GM23248 (cell line): ENCODE measurements at places on chromosomes 2 and 18. TPM values are rescaled to one million over a fixed set of nuclear protein-coding genes. Genes with fewer than 3 reads are reported as not detected.
A peak's percentile ranks its signal among the peaks of the same experiment; 100 is the strongest.

- DNase-seq, result peak; percentile 60
Measured at GRCh38 chr2:199409759-199410529, 47.8 kb downstream of the SATB2 start.

GRCh38 chr2:64311948-64312621 lies 141.9 kb upstream of the LGALSL start:
- DNase-seq, result peak; percentile 97

DNA sequence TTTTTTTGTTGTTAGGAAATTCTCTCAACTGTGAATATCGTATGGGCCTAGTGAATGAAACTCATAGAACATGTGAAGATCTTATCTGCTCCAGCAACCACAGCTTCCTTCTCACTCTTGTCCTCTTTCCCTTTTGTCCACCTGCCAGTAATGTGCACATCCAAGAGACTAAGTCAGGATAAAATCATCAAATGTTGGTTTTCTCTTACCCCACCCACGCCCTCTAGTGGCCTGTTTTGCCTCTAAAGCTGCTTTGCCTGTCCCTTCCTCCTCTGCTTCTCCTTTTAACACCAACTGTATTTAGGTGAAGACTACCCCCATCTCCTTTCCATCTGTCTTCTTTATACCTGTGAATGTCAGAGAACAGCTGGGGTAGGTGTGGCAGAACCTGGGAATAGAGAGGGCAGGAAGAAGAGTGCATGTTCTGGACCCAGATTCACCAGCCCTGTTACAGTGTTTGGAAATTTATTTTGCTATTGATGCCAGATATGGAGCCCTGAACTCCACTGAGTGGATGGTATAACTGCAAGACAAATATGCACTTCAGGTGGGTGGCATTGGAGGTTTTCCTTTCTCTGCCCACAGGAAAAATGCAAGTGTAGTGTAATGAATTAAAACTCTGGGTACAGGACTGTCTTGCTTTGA lies 8.4 kb upstream of the MGAT5 start:
- DNase-seq, result peak; percentile 81

- peak; percentile 99 for DNase-seq
Measured at GRCh38 chr2:230793572-230794359, 71.0 kb upstream of the ITM2C start.

GRCh38 chr2:102698369-102699111 lies 63.3 kb upstream of the TMEM182 start:
- peak; percentile 8 for DNase-seq

GRCh38 chr2:94725543-94725942 lies 145.7 kb upstream of the TEKT4 start:
- no peak for DNase-seq

GRCh38 chr2:171592036-171592555 lies 69.8 kb downstream of the CYBRD1 start:
- peak; percentile 18 for DNase-seq

DNA sequence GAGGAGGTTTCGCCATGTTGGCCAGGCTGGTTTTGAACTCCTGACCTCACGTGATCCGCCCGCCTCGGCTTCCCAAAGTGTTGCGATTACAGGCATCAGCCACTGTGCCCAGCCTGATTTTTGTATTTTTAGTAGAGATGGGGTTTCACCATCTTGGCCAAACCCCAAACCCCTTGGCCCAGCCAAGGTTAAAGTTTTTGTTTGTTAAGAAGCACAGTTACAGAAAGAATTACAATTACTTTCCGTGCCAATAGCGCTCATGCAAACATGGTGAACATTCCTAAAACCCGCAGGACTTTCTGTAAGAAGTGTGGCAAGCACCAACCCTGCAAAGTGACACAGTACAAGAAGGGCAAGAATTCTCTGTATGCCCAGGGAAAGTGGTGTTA lies 26.1 kb downstream of the ITSN2 start:
- DNase-seq, result no peak

GRCh38 chr2:26399771-26400376 lies 1.8 kb upstream of the DRC1 start:
- DNase-seq, result no peak

- DNase-seq, result peak; percentile 81
Measured at GRCh38 chr18:24600076-24600654, 139.7 kb downstream of the HRH4 start.

- peak; percentile 78 for DNase-seq
Measured at GRCh38 chr18:36828157-36828629, 609 bp downstream of the TPGS2 start.

GRCh38 chr2:231929961-231930592 lies 3.9 kb upstream of the NPPC start:
- DNase-seq, result no peak

DNA sequence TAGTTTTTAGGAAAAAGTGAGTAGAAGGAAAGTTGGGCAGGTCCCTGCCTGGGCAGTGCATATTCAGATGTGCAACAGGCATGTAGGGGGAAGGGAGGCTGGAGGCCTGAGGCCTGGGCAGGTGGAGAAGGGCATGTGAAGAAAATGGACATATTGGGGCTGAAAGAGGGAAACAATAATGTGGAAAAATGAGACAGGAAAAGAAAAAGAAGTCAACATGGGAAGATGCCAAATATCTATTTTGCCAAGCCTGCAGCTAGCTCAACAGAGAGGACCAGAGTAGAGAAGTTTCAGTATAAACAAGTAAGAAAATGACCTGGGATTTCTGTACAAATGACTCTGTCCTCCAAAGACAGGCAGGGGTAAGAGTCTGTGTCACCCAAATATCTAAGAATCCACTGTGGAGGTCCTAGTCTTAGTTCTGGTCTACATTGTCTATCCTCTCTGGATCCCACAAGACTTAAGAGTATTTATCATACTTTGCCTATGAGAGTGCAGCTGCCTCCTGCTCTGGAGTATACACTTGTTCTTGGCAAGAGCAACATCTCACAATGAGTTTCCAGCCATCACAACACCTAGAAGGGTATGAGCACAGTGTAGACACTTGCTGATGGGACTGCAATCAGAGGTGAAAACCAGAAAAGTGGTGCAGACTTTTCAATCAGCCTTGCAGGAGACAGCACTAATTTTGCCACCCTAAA lies 80.2 kb downstream of the CLHC1 start:
- DNase-seq, result no peak

- no peak for DNase-seq
Measured at GRCh38 chr18:70455731-70456130, 166.9 kb downstream of the SOCS6 start.

GRCh38 chr2:6937157-6937556 lies 19.9 kb downstream of the RNF144A start:
- no peak for DNase-seq

DNA sequence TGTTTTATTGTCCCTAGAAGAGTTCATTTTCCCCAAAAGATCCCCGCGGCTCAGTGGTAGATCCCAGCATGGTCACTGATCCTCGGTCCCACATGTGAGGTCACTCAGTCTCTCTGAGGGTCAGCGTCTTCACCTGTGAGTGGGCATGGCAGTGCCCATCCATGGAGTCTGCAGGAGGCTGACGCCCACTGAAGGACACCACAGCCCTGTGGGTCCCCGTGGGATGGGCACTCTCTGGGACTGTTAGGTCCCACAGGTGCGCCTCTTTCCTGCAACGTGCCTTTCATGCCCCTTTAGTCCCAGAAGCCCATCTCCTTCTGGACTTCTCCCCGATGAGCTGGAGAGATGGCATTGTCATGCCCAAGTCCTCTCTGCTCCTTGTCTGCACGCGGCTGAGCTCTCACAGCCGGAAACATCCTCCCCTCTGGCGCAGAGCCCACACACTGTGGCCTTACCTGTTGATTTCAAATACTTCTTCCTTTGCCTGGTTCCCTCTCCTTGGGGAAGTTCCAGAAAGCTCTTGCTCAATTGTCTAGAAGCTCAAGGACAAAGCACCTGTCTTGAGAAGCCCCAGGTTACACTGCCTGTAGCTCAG lies 75.9 kb downstream of the PTGR3 start:
- DNase-seq, result no peak

- DNase-seq, result no peak
Measured at GRCh38 chr2:39660612-39661236, 5.0 kb upstream of the TMEM178A start.

DNA sequence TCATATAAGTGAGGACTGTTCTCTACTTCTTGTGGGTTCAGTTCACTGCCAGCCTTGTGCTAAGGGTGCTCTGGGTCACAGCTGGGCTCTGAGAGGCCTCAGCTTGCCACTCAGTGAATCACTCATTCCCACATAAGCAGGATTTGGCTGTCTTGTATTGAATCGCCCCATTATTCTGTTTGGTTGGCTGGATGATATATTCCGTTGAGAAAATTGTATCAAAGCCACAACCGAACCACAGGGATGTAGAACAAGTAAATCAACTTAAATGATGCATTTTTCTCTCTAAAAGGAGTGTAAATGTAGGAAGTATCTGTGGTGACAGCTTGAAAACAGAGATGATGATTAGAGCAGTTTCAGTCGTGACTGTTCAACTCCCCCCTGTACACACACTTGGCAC lies 39.6 kb downstream of the TTC39C start:
- DNase-seq, result peak; percentile 52

GRCh38 chr18:63182310-63182772 lies 137.2 kb downstream of the BCL2 start:
- DNase-seq, result no peak

DNA sequence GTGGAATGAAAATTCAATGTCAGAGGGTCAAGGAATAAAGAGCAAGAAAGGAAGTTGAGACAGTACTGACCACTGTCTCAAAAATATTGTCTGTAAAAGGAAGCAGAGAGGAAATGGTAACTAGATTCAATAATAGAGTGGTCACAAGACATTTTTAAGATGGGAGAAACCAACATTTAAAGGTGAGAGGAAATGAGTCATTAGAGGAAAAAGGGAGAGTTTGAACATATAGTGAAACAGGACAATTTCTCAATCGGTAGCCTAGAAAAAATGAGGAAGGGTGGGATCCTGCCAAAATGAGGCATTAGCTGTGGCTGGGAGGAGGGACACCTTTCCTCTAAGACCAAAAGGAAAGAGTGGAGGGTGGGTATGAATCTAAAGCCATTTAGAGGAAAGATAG lies 288.5 kb downstream of the SP3 start:
- no peak for DNase-seq

DNA sequence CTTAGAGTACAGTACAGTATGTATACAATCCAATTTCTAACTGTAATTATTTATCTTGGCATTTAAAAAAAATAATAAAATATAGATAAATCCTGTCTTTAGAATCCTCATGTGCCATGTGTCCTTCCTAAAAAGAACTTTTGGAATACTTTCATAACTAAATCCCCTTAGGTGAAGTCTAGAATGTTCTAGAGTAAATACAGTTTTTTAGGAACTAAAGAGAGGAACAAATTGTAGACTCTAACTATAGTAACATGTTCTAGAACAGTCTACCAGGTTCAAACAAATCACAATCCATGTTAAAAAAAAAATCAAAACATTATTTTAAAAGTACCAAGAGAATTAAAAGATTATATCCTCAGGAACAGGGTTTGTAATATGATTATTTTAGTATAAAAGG lies 80.6 kb upstream of the CCDC141 start:
- DNase-seq, result no peak

- DNase-seq, result no peak
Measured at GRCh38 chr2:58336416-58336815, 95.3 kb upstream of the FANCL start.

- peak; percentile 47 for DNase-seq
Measured at GRCh38 chr2:190214426-190215194, 105.0 kb downstream of the HIBCH start.

- DNase-seq, result peak; percentile 75
Measured at GRCh38 chr2:101737478-101738255, 40.2 kb downstream of the MAP4K4 start.

- no peak for DNase-seq
Measured at GRCh38 chr2:103898561-103898960, 955.4 kb upstream of the POU3F3 start.

GRCh38 chr2:215382011-215382410 lies 53.9 kb downstream of the FN1 start:
- DNase-seq, result no peak

- no peak for DNase-seq
Measured at GRCh38 chr2:120353931-120354330, 8.0 kb downstream of the INHBB start.

DNA sequence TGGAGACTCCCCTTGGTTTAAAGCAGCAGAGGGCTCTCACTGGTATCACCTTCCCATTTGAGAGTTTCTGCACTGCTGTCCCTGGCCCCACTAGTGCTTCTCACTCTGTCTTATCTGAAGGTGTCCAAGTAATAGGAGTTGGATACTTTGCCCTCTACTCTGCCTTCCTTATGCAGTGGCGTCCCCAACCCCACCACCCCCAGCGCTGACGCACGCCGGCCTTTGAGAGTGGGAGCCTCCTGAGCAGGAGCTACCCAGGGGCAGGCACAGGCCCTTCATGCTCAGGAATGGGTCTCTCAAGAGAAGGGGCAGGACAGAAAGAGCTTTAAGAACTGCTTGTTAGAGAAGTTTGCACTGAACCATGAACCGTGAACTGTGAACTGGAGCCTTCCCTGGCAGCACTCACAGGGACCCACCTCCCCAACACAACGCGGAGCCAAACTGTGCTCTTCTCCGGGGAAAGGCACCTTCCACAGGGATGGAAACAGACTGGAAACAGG lies 3.3 kb downstream of the CIB4 start:
- DNase-seq, result no peak

GRCh38 chr2:190748966-190749365 lies 100.1 kb downstream of the NAB1 start:
- no peak for DNase-seq

DNA sequence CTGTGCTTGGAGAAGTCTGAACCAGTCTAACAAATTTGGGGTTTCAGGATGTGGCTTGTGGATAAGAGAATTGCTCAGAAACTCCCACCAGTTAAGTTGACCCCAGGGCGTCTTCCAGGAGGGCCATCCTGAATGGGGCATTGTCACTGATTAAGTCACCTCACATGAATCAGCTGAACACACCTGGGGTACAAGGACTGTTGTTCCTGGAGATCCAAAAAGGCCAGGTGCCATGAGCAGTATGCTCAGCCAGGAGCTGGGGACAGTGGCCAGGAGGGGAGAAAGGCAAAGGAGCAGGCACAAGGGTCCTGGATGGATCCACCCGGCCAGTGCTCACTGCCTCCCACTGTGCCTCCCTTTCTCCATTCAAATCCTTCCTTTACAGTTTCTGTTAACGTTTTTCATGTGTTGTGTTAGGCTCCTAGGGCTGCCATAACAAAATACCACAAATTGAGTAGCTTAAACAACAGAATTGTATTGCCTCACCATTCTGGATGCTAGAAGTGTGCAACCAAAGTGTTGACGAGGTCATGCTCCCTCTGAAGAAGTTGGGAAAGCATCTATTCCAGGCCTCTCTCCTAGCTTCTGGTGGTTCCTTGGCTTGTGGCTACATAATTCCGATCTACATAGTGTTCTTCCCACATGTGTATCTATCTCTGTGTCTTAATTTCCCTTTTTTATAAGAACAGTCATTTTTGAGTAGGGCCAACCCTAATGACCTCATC lies 33.4 kb downstream of the TRABD2A start:
- DNase-seq, result peak; percentile 50

- DNase-seq, result no peak
Measured at GRCh38 chr18:59549503-59550173, 147.6 kb downstream of the CCBE1 start.

- DNase-seq, result no peak
Measured at GRCh38 chr2:220963076-220963475, 609.0 kb downstream of the EPHA4 start.

The SCLY gene
- total RNA-seq, result 12.5 and 14.8 TPM in 2 replicates

The RTP5 gene
- total RNA-seq, result not detected in 2 replicates

The DLX1 gene
- total RNA-seq, result 3.3 and 3.8 TPM in 2 replicates

The G6PC2 gene
- total RNA-seq, result not detected in 2 replicates

The LRRTM1 gene
- total RNA-seq, result not detected in 2 replicates

The RUFY4 gene
- total RNA-seq, result not detected in 2 replicates

The FHOD3 gene
- total RNA-seq, result 10.1 and 13.5 TPM in 2 replicates

The RAB12 gene
- total RNA-seq, result 61.6 and 73.8 TPM in 2 replicates

The FAP gene
- 243 and 269 TPM in 2 replicates for total RNA-seq

The NETO1 gene
- total RNA-seq, result not detected in 2 replicates

The EGR4 gene
- total RNA-seq, result not detected in 2 replicates

The CETN1 gene
- not detected in 2 replicates for total RNA-seq
